Thoracic aorta (tissue), 2 donors: ENCODE measurements at places on chromosomes 5 and 9. TPM values are rescaled to one million over a fixed set of nuclear protein-coding genes. Genes with fewer than 3 reads are reported as not detected.

GRCh38 chr5:149541893-149542292 is 9.3 kb downstream of the CSNK1A1 start:
- H3K27me3 ChIP-seq = no peaks in the 10 kb centered on the region
- H3K36me3 ChIP-seq = peaks cover 10% of the 10 kb centered on the region
- H3K4me3 ChIP-seq = no peak overlapping the region
- peaks cover 36% of the 10 kb centered on the region for H3K4me1 ChIP-seq
- H3K27ac ChIP-seq = no peak overlapping the region
- no peak for DNase-seq

DNA sequence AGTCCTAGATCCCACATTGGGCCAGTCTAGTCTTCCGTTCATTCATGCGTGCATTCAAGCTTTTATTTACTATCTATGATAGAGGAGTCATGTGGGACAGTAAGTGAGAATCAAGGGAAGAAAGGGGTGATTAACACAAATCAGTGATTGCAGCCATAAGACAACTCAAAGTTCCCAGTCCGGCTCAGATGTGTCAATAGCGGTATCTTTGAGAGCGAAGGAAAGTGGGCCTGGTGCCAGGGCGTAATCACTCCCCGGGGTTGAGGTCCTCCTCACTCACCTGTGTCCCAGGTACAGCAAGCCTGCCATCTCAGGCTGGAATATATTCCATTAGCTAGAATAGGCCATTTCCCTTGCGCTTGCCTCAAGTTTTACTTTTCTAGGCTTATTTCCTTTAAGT is 196.3 kb downstream of the ATP10B start:
- no peaks in the 10 kb centered on the region for H3K36me3 ChIP-seq
- no peaks in the 10 kb centered on the region for H3K27me3 ChIP-seq
- DNase-seq = no peak

DNA sequence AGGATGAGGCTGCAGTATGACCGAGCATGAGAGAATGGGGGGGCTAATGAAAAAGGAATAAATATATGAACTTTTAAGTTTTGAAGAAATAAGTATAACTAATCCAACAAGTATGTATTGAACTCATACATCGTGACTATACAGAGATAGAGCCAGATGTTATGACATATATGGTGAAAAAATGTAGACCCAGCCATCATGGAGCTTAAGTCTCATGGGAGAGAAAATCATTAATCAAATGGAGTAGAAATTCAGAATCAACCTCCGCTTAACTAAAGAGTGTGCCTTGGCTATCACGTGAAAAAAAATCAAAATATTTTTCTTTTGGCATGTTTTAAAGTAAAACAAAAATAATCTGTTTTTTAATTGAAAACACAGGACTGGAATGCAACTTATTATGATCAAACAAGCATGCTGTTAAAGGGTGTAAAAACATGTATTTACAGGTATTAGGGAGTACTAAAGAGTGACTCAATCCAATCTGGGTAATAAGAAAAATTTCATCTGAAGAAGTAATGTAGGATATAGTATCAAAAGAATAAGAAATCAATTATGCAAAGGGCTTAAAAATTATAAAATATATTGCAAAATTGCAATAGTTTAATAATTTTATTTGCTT is 868.5 kb upstream of the NUDT12 start:
- H3K27ac ChIP-seq = no peak overlapping the region
- no peaks in the 10 kb centered on the region for H3K4me1 ChIP-seq
- no peak overlapping the region for H3K4me3 ChIP-seq
- no peaks in the 10 kb centered on the region for H3K36me3 ChIP-seq

- H3K4me3 ChIP-seq = no peak overlapping the region
- DNase-seq = no peak
- H3K4me1 ChIP-seq = no peaks in the 10 kb centered on the region
- no peak overlapping the region for H3K27ac ChIP-seq
- no peaks in the 10 kb centered on the region for H3K27me3 ChIP-seq
Measured at GRCh38 chr9:88052321-88052965, 78.1 kb upstream of the CDK20 start.

DNA sequence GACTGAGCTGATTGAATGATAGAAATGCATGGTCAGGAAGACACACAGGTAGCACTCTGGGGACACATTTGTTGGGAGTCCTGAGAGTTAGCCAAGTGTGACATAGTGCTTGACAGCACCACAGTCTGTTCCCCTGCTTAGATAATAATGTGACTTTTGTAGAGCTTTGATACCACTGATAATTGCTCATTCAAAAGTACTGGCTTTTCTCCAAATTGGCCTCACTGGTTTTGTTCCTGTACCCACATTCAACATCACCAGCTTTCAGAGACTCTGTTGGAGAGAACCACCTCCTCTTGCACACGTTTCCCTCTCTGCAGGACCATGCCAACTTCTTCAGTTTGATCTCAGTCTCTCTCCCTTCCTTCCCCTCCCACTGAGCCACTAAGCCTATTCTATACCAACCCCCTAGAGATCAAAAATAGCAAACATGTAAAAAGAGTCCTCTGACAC is 52.5 kb upstream of the IL7R start:
- H3K27ac ChIP-seq = no peak overlapping the region
- no peak for DNase-seq
- H3K36me3 ChIP-seq = no peaks in the 10 kb centered on the region

- DNase-seq = no peak
- H3K27me3 ChIP-seq = no peaks in the 10 kb centered on the region
- no peaks in the 10 kb centered on the region for H3K36me3 ChIP-seq
Measured at GRCh38 chr9:129209109-129209508, 31.0 kb upstream of the IER5L start.

GRCh38 chr5:154359221-154359573 is 86.6 kb upstream of the SAP30L start:
- peak overlapping the region; percentile 74 for H3K27ac ChIP-seq
- no peaks in the 10 kb centered on the region for H3K27me3 ChIP-seq
- H3K4me1 ChIP-seq = peaks cover 37% of the 10 kb centered on the region
- H3K4me3 ChIP-seq = no peak overlapping the region
- no peaks in the 10 kb centered on the region for H3K36me3 ChIP-seq

The PHF24 gene
- total RNA-seq = 0.27 TPM

- no peaks in the 10 kb centered on the region for H3K27me3 ChIP-seq
- no peak overlapping the region for H3K4me3 ChIP-seq
- no peaks in the 10 kb centered on the region for H3K4me1 ChIP-seq
- H3K36me3 ChIP-seq = no peaks in the 10 kb centered on the region
- DNase-seq = no peak
Measured at GRCh38 chr5:179191506-179192184, 131.5 kb downstream of the ZNF354C start.

GRCh38 chr9:100803956-100804355 is 224.6 kb upstream of the PLPPR1 start:
- no peak for DNase-seq
- H3K4me3 ChIP-seq = no peak overlapping the region
- H3K27me3 ChIP-seq = no peaks in the 10 kb centered on the region
- no peak overlapping the region for H3K27ac ChIP-seq

The IL3 gene
- not detected for total RNA-seq

DNA sequence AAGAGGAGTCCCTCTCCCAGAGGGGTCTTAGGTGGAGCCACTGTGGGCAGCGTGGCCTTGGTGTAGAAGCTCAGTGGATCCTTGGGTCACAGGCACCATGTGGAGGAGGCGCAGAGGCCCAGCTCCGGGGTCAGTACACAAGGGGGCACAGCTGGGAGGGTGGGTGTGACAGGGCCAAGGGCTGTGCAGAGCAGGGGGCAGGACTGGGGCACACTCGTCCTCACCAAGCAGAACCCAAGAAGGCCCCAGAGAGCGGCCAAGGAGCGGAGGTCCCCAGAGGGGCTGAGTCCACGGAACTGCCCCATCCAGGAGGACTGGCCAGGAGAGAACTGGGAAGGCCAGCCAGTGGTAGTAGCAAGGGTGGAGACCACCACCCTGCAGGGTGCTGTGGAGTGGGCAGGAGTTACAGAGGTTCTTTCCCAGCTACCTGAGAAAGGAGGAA is 2.5 kb upstream of the LPCAT1 start:
- DNase-seq = peak; percentile 1
- H3K4me1 ChIP-seq = peaks cover 16% of the 10 kb centered on the region
- H3K27me3 ChIP-seq = no peaks in the 10 kb centered on the region
- no peaks in the 10 kb centered on the region for H3K36me3 ChIP-seq
- H3K4me3 ChIP-seq = no peak overlapping the region
- no peak overlapping the region for H3K27ac ChIP-seq

DNA sequence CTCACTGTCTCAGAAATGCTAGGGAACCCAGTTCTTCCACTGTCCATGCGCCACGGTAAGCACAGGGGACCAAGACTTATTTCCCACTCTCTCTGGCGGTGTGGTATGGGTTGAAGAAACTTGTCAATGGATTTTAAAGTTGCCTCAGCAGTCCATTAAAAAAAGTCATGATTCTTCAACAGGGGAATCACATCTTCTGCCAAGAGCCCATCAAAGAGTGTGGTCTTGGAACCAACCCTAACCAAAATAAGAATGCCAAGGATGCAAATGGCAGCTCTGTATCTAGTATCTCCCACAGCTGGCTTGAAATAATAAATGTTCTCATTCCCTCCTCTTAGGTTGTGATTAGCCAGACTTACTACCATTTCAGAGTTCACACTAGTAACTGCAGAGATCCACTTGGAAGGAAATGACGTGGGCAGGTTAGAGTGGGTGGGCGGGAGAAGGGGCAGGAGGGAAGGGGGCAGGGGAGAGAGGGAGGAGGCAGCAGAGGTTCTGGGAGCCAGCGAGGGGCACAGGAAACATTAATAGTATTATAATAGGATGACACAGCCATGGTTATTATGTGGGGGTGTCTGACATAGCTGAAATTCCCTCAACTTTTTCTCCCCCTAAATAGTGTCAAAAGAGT is 17.6 kb downstream of the PTCH1 start:
- H3K4me1 ChIP-seq = no peaks in the 10 kb centered on the region
- H3K4me3 ChIP-seq = no peak overlapping the region
- no peaks in the 10 kb centered on the region for H3K36me3 ChIP-seq

- H3K27ac ChIP-seq = no peak overlapping the region
- H3K36me3 ChIP-seq = no peaks in the 10 kb centered on the region
- DNase-seq = no peak
- no peaks in the 10 kb centered on the region for H3K27me3 ChIP-seq
- no peak overlapping the region for H3K4me3 ChIP-seq
Measured at GRCh38 chr9:3241290-3241689, 284.5 kb downstream of the RFX3 start.

GRCh38 chr9:120982836-120983235 is 56.2 kb upstream of the TRAF1 start:
- H3K27ac ChIP-seq = no peak overlapping the region
- no peak overlapping the region for H3K4me3 ChIP-seq
- H3K36me3 ChIP-seq = peaks cover 2% of the 10 kb centered on the region
- DNase-seq = no peak
- no peaks in the 10 kb centered on the region for H3K4me1 ChIP-seq

The GIN1 gene
- total RNA-seq = 8.0 TPM

DNA sequence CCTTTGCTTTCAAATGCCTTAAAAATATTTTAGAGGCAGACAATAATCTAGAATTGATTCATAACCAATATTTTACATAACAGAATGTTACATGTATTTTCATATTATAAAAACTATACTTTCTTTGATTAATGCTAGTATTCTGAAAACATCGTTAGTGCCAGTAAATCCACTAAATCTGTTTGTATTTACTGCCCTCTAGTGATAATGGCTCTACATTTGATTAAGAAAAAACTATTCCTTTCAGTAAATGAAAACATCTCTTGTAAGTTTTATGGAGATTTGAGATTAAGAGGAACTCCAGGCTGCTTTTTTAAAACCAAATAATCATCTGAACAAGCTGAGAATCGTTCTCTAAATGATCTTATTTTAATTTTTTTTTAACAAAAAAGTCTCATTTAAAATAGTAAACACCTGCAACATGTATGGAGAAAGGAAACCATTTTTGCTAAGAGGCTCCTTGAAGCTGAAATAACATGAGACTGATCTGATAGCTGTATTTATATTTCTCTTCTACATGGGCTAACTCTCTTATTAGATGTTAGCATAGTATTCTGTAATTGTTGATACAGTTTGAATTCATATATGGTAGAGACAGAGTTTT is 424.7 kb downstream of the RAB3C start:
- H3K27ac ChIP-seq = no peak overlapping the region
- no peak overlapping the region for H3K4me3 ChIP-seq
- DNase-seq = no peak
- H3K36me3 ChIP-seq = no peaks in the 10 kb centered on the region
- H3K27me3 ChIP-seq = no peaks in the 10 kb centered on the region
- H3K4me1 ChIP-seq = no peaks in the 10 kb centered on the region

DNA sequence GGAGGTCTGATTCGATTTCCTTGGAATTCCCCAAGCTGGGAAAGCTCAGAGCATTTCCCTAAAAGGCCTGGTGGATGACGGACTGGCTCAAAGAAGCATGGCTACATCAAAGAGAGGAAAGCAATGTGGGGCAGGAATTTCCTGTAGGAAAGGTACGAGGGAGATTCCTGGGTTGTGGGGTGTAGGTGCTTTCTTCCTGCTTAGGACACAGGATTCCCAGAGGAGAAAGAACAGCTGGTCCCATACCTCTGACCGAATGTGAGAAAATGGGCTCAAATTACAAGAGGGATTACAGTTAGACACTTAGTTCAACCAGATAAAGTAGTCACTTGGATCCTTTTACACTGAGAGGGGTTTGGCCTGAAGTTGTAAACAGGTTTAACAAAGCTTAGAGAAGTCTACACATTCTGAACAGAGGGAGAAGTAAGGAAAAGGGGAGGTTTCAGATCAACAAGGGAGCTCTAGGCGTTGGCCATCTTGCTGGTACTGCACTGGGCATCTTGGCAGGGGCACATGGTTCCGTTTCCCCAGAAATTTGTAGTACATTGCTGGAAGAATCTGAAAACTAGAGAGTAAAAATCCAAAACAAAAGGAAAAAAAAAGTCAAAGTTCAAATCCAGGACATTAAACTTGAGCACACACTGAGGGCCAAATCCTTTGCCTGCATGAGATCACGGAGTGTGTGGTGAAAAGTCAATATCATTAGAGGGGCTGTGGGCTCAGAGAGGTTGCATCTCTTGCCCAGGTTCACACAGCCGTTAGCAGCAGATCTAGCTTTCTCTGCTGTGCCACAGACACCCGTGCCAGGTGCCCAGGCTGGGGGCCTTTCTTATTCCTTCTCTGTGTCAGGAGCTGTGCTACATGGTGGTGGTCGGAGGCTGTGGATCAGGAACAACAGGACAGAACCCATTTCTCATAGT is 171.3 kb downstream of the RGS3 start:
- no peaks in the 10 kb centered on the region for H3K36me3 ChIP-seq
- no peaks in the 10 kb centered on the region for H3K4me1 ChIP-seq
- H3K27ac ChIP-seq = no peak overlapping the region
- no peak overlapping the region for H3K4me3 ChIP-seq

GRCh38 chr5:98497418-98497817 is 276.0 kb upstream of the RGMB start:
- no peaks in the 10 kb centered on the region for H3K4me1 ChIP-seq
- no peaks in the 10 kb centered on the region for H3K27me3 ChIP-seq
- no peak for DNase-seq
- H3K27ac ChIP-seq = no peak overlapping the region
- H3K4me3 ChIP-seq = no peak overlapping the region
- no peaks in the 10 kb centered on the region for H3K36me3 ChIP-seq

GRCh38 chr9:26262421-26263107 is 584.3 kb upstream of the TUSC1 start:
- no peak overlapping the region for H3K4me3 ChIP-seq
- no peak overlapping the region for H3K27ac ChIP-seq
- no peaks in the 10 kb centered on the region for H3K27me3 ChIP-seq
- H3K4me1 ChIP-seq = no peaks in the 10 kb centered on the region

The ROPN1L gene
- not detected for total RNA-seq

The C5orf52 gene
- total RNA-seq = not detected

GRCh38 chr9:122186777-122187470 is 27.2 kb downstream of the MORN5 start:
- H3K27ac ChIP-seq = no peak overlapping the region
- no peaks in the 10 kb centered on the region for H3K4me1 ChIP-seq
- no peak for DNase-seq
- H3K36me3 ChIP-seq = no peaks in the 10 kb centered on the region
- no peaks in the 10 kb centered on the region for H3K27me3 ChIP-seq
- H3K4me3 ChIP-seq = no peak overlapping the region
